CD4-positive, alpha-beta T cell (primary cell): ENCODE measurements at places on chromosomes 11 and 22. TPM values are rescaled to one million over a fixed set of nuclear protein-coding genes. Genes with fewer than 3 reads are reported as not detected.

MFRP gene
- not detected for total RNA-seq

GPHA2 gene
- 0.56 TPM for total RNA-seq

PLCB3 gene
- total RNA-seq, result 2.5 TPM

ZFPL1 gene
- total RNA-seq, result 46.2 TPM

DNA sequence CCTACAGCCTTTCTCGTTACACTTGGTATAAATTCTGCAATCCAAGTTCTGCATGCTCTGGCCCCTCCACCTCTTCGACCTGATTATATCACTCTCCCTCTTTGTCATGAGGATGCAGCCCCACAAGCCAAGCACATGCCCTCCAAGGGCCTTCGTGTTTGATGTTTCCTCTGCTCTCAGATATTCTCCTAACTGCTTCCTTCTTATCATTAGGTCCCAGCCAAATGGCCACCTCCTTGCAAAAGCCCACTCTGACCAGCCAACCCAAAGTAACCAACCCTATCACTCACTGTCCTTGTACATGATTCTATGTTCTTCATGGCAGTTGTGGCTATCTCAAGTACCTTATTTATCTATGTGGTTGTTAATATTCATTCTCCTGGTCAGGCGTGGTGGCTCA lies 38.3 kb upstream of the LRRC55 start:
- no peak for DNase-seq

GRCh38 chr11:7555052-7555699 lies 41.4 kb downstream of the PPFIBP2 start:
- DNase-seq, result no peak

DNA sequence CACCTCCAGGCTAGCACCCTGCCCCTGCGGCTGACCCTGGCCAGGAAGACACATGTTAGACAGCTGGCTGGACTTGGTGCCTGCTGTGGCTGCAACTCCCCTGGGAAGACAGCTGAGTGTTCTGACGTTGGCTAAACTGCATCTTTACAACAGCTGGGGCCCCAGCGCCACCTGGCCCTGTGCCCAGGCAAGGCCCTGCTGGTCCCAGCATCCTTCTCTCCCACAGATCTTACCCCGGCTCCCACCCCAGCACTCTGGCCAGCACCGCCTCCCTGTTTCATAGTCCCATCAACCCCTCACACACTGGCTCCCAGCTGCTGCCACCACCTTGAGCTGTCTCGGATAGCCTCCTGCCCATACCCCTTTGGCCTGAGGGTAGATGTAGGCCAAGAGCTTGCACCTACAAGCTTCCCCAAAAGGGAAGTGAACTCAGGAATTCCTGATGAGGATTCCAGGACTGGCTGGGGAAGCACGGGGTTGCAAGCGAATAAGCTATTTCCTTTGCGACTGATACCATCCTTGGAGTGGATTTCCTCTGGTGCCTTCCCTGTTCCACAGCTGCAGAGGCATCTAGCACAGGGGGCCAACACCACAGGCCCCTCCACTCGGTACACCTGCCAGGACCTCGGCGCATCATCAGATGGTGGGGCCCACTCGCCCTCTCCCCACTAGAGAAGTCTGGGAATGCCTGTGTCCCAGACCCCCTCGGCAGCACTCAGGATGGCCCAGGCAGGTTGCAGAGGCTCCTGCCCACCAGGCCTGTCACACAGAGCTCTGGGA lies 28.5 kb downstream of the RSPH14 start:
- no peak for DNase-seq

DNA sequence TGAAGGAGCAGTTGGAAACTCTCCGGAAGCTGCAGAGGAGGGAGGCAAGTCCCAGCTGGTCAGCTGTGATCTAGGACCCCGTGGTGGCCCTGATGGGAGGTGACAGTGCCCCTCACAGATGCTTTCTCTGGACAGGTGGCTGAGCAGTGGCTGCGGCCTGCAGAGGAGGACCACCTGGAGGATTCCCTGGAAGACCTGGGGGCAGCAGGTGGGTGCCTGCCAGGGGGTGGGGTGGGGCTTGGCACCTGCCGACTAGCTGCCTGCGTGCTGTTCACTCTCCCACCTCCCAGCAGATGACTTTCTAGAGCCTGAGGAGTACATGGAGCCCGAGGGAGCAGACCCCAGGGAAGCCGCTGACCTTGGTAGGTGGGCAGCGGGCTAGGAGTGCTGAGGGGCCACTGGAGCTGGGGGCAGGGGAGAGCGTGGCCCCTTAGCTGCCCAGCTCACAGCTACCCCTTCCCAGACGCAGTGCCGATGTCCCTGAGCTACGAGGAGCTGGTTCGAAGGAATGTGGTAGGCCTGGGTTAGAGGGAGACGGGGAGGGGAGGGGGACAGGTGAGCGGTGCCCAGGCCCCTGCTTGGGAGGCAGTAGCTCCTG lies 3.1 kb downstream of the SCO2 start:
- DNase-seq, result no peak

- DNase-seq, result peak; percentile 28
Observed at GRCh38 chr11:122863704-122864326, 18.7 kb upstream of the JHY start.

- no peak for DNase-seq
Observed at GRCh38 chr11:94525546-94526324, 13.5 kb downstream of the C11orf97 start.

DNA sequence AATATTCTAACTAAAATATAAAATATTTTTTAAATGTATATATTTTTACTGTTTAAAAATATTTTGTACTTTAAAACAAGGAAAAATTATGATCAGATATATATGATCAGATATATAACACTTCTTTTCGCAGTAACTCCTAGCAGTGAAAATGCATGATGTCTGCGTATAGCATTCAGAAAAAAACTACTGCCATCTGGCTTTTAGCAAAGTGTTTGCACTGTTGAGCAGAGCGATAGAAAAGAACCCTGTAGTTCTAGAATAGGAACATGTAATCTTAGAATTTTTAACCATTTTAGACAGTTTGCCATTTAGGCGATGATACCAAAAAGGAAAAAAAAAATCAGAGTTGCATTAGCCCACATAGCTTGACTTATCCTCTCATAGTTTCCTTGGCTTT lies 370.4 kb upstream of the ANO3 start:
- DNase-seq, result no peak

DNA sequence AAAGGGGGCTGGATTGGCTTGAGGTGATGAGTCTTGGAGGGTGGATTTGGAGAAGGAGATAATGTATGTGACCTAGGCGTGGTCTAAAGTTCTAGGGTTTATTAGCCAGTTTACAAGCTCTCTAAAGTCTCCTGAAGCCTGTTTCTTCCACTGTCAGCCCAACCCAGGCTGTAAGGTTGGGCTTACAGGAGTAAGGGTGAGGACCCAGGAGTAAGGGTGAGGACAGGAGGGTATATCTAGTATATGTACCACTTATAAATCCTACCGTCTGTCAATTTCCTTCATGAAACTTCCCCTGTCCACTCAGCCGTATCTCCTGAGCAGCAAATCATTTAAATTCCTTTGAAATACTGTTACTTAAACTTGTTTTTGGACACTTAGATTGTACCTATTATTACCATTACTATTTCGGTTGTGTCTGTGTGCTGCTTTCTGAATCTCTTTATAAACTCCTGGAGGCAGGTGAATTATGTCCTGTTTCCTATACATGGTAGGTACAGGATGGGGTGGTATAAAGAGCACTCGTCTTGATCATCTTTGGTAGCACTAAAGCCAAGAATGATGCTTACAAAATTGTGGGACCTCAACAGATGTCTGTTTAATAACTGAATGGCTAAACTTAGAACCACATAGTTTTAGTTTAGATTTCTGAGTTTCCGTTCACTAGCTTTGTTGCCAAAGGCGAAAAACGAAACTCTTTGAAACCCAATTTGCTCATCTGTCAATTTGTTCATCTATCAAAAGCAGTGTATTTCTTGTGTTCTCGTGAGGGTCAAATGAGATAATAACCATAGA lies 192.0 kb downstream of the GRIK4 start:
- DNase-seq, result no peak
